ENCODE measurements at places on chromosomes 4 and X.

- DNase-seq: no peak
Observed at GRCh38 chrX:24748196-24748595, 54.5 kb downstream of the POLA1 start.

GRCh38 chrX:51608766-51609165, 9.9 kb downstream of the CENPVL3 start:
- no peak for DNase-seq

DNA sequence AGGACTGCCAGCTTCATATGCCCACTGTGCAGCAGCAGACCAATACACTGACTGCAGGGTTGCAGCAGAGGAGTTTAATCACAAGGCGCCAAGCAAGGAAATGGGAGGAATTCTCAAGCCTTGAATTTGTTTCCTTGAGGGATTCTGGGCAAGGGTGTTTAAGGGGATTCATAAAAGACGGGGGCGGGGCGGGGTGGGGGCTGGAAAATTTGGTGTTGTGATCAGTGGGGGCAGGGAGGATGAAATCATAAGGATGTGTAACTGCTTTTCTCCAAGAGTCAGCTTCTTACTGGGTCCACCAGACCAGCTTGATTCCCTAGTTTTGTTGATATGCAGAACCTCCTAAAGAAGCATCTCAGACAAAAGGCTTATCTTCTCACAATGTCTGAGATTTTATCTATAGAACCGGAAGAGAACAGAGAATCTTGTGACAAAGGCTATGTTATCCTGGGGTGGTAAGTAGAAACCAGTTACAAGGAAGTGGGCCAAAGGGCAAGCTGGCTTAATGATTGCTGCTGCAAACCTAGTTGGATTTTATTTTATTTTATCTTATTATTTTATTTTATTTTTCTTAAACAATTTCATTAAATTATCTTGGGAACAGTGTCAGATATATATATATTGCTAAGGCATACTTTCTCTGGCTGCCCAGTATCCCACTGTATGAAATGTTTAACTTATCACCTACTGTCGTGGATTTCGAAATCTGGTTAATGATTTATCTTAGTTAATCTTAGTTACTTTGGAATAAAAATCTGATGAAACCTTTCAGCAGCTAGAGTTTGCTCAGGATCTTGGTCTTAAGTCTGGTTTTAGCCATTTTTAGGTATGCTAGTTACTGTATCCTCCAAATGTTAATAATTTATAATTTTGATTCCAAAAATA, 276.4 kb downstream of the RPA4 start:
- peak; percentile 2 for DNase-seq

- DNase-seq: no peak
Observed at GRCh38 chrX:103437147-103437873, 61.0 kb downstream of the BEX3 start.

DNA sequence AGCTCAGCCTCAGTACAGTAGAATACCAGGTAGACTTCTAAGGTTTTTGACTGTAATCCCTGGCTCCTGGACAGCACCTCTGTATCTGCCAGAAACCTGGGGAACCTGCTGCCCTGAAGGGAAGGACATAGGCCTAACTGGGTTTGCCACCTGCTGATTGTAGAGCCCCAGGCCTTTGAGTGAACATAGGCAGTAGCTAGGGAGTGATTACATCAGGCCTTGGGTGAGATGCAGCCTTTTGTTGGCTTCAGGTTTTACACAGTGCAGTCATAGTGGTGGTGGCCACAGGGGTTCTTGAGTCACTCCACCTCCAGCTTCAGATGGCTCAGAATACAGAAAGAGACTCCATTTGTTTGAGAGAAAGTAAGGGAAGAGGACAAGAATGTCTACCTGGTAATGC, 19.3 kb downstream of the IQCM start:
- no peak for DNase-seq

GRCh38 chr4:109699553-109700225, 3.6 kb downstream of the CASP6 start:
- DNase-seq: no peak

- no peak for DNase-seq
Observed at GRCh38 chr4:99506781-99507180, 4.0 kb upstream of the C4orf17 start.

- no peak for DNase-seq
Observed at GRCh38 chr4:99624141-99624719, 33.4 kb downstream of the C4orf54 start.

DNA sequence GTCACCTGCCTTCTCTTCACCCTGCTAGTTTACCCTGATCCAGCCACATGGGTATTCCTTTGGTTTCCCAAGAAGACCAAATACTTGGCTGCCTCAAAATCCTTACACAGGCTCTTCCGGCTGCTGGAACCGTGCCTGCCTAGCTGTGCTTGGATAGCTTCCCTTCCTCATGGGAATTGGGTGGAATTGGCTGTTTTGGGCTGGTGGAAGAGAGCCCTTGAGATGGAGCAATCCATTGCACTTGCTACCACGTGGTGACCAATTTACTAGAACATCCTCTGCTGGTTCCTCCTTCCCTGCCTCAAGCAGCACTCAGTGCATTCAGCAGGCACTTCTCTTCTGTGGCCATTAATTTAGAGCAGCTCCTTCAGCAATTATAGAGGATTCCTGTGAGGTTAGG, 119.3 kb upstream of the AP1S2 start:
- DNase-seq: no peak

DNA sequence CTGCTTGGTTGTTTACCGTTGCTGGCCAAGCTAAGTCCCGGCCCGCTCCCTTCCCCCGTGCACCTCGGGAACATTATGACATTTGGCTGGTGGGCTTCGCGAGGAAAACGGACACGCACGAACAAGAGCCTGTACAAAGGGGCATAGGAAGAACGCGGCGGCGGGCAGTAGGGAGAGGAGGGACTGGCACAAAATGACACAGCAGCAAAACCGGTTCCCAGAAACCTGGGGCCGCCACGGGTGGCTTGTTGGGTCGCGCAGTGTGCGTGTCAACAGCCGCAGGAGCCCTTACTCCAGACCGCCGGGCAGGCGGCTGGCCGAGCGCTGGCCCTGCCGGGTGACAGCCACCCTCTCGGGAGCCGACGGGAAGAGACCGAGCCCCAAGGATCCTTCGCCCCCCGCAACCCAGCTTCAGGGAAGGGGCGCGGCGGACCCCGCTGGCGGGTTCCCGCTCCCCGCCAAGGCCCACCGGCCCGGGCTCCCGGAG, 1.6 kb upstream of the LIN54 start:
- peak; percentile 44 for DNase-seq

DNA sequence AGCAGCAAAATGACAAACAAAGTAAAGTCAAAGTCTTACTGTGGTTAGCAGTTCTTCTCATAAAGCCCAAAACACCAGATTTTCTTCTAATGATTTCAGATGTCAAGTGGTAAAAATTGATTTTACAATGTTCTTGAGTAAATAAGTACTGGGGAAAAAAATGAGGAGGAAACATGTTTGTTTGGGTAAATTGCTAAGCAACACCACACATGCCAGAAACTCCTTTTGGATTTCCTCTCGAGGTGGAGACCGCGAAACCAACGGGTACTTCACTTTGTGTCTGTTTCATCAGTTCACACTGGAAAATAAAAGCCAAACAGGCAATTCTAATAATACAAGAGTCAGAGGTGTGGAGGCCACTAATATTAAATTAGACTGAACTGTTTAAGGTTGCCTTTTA, 4.6 kb upstream of the PKD2 start:
- no peak for DNase-seq

DNA sequence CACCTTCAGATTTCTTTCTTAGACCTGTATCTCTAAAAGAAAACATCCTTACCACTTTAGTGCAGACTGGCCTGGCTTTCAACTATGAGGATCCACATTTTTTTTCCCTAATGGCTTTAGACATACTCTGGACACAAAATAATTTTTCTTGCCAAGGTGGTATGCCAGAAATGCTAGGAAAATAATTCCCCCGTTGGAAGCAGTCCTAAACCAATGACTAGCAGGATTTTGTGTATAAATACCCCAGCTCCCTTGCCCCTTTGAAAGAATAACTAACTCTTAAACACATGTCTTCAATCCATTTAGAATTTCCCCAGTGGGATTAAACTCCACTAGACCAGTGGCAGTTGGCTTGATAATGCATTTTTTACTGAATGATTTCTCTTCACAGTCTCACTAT, 500.5 kb upstream of the FTHL17 start:
- DNase-seq: no peak

DNA sequence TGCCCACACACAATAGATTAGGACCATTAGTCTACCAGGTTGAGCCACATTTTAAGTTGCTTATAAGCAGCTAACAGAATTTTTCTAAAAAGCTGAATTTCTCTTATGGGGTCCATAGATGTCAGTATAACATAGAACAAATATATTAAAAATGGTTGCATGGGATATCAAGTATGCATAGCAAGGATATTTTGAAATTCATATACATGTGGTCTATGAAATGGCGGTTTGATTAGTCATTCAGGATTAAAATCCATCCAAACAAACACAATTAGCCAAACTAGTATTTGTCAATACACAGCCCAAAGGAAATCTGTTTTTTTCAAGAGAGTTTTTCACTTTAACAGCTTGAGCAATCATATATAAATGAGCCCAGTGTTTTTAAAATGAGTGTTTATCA, 33.5 kb upstream of the AMOT start:
- no peak for DNase-seq

GRCh38 chrX:103441878-103442535, 65.7 kb downstream of the BEX3 start:
- DNase-seq: no peak

DNA sequence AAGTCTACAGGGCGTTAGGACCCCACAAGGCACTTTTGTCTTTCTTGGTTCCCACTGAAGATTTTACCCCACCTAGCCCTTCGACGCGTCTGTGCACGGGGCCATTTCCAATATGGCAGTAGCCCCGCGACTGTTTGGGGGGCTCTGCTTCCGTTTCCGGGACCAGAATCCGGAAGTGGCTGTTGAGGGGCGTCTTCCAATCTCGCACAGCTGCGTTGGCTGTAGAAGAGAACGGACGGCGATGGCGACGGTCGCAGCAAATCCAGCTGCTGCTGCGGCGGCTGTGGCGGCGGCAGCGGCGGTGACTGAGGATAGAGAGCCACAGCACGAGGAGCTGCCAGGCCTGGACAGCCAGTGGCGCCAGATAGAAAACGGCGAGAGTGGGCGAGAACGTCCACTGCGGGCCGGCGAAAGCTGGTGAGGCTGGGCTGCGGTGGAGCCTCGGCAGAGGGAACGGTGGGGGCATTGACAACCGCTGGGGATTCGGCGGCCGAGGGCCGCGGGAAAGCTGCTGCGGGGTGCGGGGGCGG, at the start of gene USP11:
TSS of gene USP11 (plus strand) at position 207 of the 530 bp plus-strand sequence. CDS start at position 242, 35 bp downstream.
- DNase-seq: no peak

DNA sequence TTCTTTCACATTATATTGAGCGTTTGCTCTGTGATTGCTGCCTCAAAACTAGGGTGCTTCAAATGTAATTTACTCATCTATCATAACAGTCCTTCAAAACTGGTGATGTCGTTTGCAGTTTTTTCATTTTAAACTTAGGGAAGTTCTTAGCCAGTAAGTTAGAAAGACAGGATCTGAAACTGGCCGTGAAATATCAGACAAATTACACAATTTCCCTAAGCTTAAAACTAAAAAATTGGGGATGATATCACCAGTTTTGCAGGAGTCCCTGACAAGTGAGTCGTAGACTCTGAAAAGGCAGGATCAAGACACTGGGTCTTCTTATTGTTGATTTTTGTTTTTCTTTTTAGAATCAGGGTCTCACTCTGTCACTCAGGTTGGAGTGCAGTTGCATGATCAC, 44.8 kb downstream of the MOB1B start:
- no peak for DNase-seq

GRCh38 chr4:19659101-19659500, 592.6 kb upstream of the SLIT2 start:
- no peak for DNase-seq

DNA sequence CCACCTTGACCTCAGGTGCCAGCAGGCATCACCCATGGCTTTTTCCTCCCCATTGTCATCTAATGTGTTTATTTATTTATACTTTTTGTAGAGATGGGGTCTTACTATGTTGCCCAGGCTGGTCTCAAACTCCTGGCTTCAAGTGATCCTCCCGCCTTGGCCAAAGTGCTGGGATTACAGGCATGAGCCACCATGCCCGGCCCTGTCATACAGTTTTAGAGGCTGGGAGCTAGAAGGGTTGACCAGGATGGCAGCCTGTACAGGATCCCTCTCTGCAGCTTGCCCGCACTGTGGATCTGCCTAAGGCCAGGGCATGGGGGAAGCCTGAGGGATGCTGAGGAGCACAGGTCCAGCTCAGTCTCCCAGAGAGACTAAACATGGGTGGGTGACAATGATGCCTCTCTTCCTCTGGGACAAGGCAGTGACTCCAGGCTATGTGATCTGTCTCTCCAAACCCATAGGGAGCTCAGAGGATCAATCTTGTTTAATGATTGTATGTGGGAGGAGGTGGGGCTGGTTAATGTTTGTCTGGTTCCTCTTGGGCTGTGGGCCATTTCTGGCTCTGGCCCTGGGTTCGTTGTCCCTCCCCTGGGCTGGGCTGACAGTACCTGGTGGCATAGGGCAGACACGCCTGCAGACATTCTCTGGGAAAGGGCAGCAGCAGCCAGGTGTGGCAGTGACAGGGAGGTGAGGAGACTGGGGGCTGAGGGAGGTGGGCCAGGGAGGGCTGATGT, 8.3 kb upstream of the GJB1 start:
- no peak for DNase-seq

DNA sequence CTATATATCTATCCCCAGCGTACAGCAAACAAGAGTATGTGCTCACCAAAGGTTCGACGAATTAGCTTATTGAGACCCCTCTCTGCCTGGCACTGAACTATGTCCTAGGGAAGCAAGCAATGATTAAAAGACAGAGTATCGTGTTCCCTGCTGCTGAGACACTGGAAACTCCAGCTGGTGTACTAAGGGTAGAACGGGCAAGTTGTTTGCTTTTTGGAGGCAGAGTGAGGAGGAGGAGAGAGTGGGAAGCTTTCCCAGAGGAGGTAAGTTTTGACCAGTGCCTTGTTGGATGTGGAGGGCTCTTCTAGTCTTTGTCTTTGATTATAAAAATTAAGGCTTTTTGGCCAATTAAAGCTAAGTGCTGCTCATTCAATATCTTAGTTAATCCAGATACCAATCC, 61.7 kb downstream of the PJA1 start:
- DNase-seq: no peak

DNA sequence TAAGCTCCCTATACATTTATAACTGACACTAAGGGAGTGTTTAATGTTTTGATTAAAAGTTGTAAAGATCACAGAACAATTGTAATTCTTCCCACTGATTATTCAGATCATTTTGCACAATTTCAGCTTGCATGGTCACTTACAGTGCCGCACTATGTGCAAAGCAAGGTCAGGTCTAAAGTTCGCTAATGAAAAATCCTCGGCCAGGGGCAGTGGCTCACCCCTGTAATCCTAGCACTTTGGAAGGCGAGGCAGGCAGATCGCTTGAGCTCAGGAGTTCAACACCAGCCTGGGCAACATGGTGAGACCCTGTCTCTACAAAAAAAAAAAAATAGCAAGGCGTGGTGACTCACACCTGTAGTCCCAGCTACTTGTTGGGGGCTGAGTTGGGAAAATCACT, 57.0 kb downstream of the PKD2 start:
- no peak for DNase-seq
